GM04504 (cell line): ENCODE measurements at places on chromosomes 12 and 14.

DNA sequence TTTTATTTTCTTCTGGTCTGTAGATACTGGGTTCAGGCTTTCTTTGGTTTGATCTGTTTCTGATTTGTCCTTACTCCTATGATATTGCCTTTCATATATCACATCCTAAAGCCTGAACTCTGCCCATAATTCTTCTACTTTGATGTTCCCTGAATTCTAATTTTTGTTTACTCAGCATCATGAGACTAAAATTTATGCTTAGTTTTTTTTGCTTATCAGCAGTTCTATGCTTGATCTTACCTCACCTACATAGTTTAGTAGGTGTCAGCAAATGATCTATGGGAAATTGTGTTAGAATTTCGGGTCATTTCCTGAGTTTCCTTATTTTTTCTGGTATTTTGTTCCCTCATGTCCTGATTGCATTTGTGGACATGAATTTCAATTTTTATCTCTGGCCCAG is 94.2 kb downstream of the TMEM117 start:
- DNase-seq = no peak

GRCh38 chr14:97723351-97723750 is 926.2 kb downstream of the VRK1 start:
- no peak for DNase-seq

DNA sequence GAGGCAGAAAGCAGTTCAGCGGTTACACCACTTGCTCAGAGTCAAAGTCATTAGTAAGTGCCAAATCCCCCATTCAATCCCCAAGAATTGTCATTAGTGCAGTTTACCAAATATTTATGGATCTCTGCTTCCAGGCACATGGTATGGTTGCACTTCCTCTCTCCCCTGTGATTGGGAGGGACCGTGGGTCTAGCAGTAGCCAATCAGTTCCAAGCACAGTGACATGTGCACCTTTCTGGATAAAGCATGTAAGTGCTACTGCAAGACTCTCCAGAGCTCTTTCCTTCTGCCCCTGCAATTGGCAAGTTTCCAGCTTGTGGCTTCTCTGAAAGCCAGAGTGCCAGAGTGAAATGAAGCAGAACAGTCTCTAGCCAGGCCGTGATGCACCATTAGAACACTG is 85.3 kb upstream of the FLRT2 start:
- DNase-seq = no peak

DNA sequence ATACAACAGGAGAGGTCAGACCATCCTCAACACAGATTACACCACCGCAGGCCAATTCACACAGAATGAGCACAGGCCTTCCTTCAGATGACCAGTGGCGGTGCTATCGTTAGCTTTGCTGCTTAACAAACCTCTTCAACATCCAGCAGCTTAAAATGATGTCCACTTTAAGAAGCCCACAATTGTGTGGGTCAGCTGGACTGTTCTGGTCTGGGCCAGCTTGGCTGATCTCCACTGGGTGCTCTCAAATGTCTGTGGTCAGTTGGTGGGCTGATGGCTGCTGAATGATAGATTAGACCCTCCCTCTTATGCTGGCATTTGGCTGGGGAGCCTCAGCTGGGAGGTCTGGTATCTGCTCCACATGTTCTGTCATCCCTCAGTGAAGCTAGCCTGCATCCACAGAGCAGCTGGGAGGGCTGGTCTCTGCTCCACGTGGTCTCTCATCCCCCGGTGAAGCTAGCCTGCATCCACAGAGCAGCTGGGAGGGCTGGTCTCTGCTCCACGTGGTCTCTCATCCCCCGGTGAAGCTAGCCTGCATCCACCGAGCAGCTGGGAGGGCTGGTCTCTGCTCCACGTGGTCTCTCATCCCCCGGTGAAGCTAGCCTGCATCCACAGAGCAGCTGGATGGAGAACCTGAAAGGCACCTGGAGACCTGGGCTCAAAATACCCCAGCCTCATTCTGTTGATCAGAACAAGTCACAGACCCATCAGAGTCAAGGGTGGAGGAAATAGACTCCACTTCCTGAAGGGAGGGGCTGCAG is 203.6 kb upstream of the DIO3 start:
- no peak for DNase-seq

GRCh38 chr14:71465316-71465715 is 466.9 kb upstream of the RGS6 start:
- DNase-seq = no peak

DNA sequence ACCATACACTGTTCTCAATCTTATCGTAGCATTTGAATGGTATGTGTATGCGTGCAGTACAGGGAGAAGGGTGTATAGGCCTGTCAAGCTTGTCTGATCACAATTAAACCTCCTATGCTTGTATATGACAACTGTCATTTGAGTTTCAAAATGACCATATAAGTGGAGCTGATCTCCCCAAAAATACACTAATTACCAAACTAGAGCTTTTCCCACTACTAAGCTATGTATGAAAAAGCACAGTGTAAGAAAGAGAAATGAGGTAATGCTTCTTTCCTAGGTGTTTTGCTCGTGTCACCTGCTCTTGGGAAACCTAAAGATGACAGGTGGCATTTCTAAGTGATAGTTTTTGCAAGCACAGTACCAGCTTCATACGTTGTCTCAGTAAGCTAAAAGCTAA is 1.1 kb upstream of the STK38L start:
- no peak for DNase-seq

GRCh38 chr12:101407049-101407435 is 530 bp downstream of the ARL1 start:
- DNase-seq = peak; percentile 10

DNA sequence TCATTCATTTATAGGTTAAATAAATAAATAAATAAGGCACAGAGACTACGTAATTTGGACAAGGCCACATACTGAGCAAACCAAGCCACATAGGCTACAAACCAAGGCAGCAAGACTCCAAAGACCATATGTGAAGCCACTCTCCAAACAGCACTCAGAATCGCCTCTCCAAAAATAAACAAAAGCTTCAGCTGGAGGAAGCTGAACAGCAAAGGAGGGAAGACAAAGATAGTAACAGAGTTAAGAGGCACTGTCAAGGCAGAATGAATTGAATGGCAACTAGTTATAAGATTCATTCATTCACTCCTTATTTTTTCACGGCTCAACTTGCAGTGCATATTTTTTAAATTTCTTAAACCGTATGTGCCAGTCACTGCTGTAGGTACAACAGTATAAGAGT is 200.5 kb upstream of the GRIP1 start:
- DNase-seq = no peak

DNA sequence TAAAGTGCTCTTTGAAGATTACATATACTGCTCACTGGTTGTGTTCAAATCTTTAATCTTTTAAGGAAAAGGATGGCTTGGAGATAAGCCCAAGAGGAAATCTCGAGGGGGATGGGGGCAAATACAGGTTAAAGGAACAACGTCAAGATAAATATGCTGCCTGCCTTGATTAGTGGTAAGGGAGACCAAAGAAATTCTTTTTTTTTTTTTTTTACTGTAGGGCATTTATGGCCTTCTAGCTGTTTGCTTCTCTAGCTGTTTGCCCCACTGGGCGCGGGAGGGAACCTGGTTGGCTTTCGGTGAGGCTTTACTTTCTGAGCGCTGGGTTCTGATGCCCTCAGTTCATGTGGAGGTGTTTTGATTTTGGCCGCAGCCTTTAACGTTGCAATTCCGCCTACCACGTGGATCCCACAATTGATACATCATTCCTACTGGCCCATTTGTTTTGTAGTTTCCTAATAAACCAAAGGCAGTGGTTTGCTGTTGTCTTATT is 5.7 kb downstream of the CCND2 start:
- DNase-seq = no peak

- no peak for DNase-seq
Observed at GRCh38 chr12:101040936-101041335, 169.1 kb downstream of the SLC5A8 start.
